ENCODE measurements at places on chromosomes 2 and 18.

- DNase-seq, result no peak
These were observed 82.1 kb upstream of the PXDN start for GRCh38 chr2:1826226-1826905.

- no peak for DNase-seq
These were observed 3.9 kb upstream of the ZNF532 start for GRCh38 chr18:58860747-58861231.

- no peak for DNase-seq
These were observed 14.2 kb downstream of the GALNT5 start for GRCh38 chr2:157271590-157272203.

- no peak for DNase-seq
These were observed 245.6 kb upstream of the RASGRP3 start for GRCh38 chr2:33230842-33231241.

DNA sequence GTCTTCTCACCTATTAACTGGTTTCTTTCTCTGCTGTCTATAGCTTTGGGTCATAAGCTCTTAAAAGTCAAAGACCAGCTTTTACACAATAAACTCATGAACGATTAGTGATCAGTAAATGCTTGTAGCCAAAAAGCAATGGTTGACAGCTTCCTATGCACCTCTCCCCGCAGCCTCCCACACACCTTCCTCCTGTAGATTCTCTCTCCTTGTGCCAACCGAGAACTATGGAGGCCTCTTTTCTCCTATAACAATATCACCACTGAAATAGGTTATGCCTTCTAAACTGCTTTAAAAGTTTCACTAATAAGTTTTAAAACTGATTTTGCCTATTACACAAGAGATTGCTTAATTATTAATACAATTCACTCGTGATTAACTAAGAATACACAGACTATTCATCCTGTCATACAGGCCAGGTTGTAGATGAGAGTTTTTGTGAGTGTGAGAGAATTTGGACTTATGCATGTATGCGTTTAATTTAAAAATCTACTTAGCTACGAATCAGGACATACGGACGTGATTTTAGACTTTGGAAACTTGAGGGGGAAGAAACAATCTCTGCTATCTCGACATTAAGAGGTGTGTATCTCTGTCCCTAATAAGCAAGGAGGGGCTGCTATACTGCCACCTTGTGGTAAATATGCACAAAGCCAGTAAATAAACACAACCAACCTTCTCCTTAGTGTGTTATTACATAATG is 229.1 kb upstream of the RBBP8 start:
- DNase-seq, result no peak

DNA sequence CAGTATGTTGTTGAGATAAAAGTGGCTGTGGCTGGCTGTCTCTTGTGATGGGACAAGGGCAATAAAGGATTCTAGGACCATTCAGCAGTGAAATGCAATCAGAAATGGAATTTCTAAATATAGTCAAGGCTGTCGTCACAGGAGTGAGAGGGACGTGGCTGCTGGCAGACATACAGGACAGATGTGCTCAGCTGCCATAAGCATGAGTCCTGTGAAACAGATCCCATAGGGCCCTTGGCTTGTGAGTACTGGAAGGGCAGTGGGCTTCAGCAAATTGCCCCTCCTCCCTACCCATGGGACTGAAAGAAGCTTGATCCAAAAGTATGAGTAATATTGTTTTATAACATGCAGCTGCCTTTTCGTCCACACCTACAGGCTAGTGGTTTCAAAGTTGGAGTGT is 4.2 kb upstream of the CNNM3 start:
- no peak for DNase-seq

DNA sequence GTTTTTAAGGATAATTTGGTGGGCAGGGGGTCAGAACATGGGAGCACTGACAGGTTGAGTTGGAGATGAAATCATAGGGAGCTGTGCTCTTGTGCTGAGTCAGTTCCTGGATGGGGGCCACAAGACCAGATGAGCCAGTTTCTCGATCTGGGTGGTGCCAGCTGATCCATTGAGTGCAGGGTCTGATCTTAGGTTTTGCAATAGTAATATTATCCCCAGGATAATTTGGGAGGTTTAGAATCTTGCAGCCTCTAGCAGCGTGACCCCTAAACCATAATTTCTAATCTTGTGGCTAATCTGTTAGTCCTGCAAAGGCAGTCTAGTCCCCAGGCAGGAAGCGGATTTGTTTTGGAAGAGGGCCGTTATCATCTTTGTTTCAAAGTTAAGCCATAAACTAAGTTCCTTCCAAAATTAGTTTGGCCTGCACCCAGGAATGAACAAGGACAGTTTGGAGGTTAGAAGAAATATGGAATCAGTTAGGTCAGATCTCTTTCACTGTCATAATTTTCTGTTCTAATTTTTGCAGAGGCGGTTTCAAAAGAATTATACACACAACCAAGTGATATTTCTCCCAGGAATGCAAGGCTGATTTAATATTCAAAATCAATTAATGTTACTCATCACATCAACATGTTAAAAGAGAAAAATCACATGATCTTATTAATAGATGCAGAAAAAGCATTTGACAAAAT is 23.0 kb downstream of the DBI start:
- DNase-seq, result no peak
